ENCODE measurements at places on chromosomes 2 and 18.

DNA sequence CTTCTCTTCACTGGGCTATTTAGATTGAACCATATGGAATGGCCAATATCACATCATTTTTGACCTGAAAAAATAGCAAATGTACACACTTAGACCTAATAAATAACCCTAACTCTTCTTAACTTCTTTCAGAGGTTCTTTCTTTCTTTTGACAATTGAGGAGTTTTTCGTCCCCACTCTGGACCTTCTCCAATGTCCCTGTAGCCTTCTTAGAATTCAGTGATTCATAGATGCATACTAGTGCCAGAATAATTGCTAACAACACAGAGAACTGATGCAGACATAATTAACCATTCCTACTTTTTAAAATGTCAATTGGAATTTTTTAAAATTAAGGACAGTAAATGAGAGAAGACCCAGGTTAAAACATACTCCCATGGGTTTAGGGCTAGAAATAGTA, 20.0 kb downstream of the DAPL1 start:
- no peak for DNase-seq

GRCh38 chr18:2059336-2059735, 512.0 kb downstream of the METTL4 start:
- DNase-seq, result no peak

DNA sequence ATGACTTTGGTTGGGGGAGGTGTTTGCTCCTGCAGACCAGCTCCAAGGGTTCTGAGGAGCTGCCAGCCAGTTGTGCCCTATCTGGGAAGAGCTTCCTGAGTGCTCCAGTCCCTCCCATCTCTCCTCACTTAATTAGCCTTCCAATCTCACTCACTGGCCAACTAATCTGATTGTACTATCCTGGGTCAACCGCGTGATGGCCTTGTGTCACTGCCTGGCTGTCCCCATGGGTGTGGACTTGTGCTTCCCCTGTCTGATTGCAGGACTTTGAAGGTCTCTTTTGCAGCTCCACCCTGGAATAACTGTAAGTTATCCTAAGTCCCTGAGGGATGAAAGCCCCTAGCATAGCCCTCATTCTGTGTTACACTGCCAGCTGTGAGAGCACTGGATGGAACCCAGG, 65.0 kb downstream of the SLC4A5 start:
- DNase-seq, result no peak

GRCh38 chr2:202278036-202278760, 12.6 kb downstream of the NOP58 start:
- peak; percentile 50 for DNase-seq

DNA sequence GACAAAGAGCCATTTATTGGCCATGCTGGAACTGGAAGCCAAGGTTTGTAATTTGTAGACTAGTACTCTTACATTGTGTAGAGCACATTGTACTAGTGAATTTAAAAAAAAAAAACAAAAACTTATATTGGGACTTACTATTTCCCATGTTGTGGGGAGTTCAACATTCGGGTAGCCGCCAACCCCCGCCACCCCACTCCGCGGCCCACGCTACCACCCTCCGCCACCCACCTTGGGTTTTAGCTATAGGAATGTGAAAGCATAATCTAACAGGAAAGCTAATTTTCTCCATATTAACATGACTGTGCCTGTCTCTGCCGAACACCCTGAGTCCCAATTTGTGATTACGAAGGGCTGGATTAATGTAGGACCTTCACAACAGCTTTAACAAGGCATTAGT, 275.8 kb downstream of the FIGN start:
- no peak for DNase-seq
